Small intestine (tissue), 16 donors: ENCODE measurements at places on chromosomes 1 and 21.
A peak's percentile ranks its signal among the peaks of the same experiment; 100 is the strongest.

DNA sequence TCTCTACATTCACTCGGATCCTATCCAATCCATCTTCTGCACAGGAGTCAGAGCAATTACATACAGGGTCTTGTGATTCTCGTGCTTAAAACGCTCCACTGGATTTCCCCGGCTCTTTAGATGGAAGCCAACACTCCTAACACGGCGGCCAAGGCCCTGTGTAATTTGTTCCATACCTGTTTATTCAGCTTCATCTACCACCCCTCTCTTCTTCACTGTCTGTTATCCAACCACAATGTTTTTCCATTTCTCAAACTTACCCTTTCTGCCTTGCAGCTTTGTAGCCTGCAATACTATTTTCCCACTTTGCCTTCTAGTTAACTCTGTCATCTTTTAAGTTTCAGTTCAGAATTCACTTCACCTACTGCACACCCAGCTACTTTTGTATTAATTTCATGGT lies 249.6 kb upstream of the USP25 start:
- no peak for DNase-seq
- H3K27ac ChIP-seq: no peak overlapping the region
- no peaks in the 10 kb centered on the region for H3K27me3 ChIP-seq

GRCh38 chr1:67552336-67552759 lies 122.1 kb upstream of the SERBP1 start:
- no peak overlapping the region for H3K4me3 ChIP-seq
- peaks cover 4% of the 10 kb centered on the region for H3K4me1 ChIP-seq
- no peaks in the 10 kb centered on the region for H3K27me3 ChIP-seq
- H3K36me3 ChIP-seq: no peaks in the 10 kb centered on the region
- DNase-seq: peak; percentile 95

GRCh38 chr1:229264068-229264467 lies 6.8 kb upstream of the RAB4A start:
- H3K4me3 ChIP-seq: no peak overlapping the region
- H3K36me3 ChIP-seq: no peaks in the 10 kb centered on the region
- no peaks in the 10 kb centered on the region for H3K4me1 ChIP-seq
- H3K27ac ChIP-seq: no peak overlapping the region

DNA sequence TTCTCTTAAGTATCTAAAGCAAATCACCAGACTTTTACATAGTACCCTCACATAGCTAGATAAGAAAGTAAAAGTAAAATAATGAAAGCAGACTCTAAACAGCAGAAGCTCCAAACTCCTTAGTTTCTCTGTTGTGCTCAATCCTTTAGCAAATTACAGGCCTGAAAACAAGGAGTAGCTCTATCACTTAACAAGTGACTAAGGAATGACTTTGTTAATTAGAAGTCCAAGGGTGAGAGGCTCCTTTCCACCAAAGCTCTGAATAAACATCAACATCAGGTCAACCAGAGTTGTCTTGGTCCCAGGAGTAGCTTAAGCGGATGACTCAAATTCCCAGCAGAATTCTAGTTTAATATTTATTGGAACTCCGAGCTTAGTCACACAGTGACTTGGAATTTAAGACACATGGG lies 5.9 kb downstream of the NRIP1 start:
- H3K4me1 ChIP-seq: peaks cover 14% of the 10 kb centered on the region
- DNase-seq: peak; percentile 61
- H3K36me3 ChIP-seq: no peaks in the 10 kb centered on the region
- H3K27me3 ChIP-seq: no peaks in the 10 kb centered on the region

DNA sequence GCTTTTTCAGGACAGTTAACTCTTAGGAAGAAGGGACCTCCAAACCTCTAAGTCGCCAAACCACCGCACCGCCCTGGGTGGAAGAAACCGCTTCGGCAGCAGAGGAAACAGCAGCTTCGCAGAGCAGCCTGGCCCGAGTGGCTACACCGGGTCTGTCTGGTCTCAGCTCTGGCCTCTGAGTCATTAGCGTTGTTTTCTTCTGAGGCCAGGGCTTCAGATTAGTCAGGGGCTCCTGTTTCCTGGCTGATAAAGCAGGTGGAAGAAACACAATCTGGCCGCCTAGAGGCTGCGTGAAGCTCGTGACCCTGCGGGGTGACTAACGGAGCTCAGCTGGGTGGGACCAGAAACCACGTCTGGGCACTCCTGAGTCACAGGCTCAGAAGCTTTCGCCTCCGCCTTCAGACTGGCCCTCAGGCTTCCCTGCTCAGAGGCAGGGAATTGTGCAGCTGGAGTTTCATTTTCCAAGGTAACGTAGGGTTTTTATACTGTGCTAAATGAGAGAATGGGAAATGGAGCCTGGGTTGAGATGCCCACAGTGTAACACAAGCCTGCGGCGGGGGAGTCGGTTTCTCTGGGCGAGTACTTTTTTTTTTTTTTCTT lies 44.9 kb downstream of the CHAF1B start:
- DNase-seq: peak; percentile 86
- no peaks in the 10 kb centered on the region for H3K4me1 ChIP-seq
- H3K27me3 ChIP-seq: no peaks in the 10 kb centered on the region
- H3K4me3 ChIP-seq: no peak overlapping the region

DNA sequence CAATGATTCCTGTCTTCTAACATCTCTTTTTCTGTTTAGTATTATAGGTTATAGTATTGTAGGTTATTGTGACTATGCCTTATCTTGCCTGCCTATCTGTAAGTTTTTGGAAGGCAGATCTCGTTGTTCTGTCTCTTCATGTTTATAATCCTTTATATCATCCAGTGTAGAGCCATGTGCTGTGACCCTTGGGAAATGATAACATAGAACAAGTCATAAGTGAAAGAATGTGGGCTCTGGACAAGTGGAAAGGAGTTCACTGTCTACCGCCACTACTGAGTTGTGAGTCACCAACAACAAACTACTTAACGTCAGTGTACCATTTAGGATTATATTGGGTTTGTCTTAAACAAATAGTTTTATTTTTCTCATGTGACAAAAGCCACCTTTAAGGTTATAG lies 139.3 kb downstream of the LYPLAL1 start:
- DNase-seq: no peak
- no peaks in the 10 kb centered on the region for H3K4me1 ChIP-seq
- no peaks in the 10 kb centered on the region for H3K36me3 ChIP-seq
- no peaks in the 10 kb centered on the region for H3K27me3 ChIP-seq
- H3K4me3 ChIP-seq: no peak overlapping the region

- no peak overlapping the region for H3K4me3 ChIP-seq
- H3K36me3 ChIP-seq: peaks cover 5% of the 10 kb centered on the region
- no peaks in the 10 kb centered on the region for H3K4me1 ChIP-seq
Measured at GRCh38 chr1:64680599-64680998, 64.3 kb upstream of the RAVER2 start.

DNA sequence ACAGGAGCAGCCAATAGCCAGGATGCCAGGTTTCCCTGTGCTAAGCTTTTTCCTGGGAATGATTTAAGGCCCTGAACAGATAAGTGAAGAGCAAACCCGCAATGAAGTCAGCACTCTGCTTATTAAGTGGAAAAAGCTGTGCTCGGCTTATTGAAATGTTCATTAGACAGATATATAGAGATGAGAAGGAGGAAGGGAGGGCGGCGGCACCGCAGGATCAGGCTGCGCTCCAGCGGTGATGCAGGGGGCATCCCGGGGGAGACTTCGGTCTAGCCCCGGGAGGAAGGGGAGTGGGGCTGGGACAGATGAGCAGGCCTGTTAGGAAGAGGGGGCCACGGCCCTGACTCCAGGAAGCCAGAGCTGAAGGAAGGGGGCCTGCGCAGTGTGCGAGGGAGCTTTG lies 115.0 kb downstream of the TMEM53 start:
- no peak overlapping the region for H3K27ac ChIP-seq
- peaks cover 2% of the 10 kb centered on the region for H3K27me3 ChIP-seq
- no peaks in the 10 kb centered on the region for H3K36me3 ChIP-seq

DNA sequence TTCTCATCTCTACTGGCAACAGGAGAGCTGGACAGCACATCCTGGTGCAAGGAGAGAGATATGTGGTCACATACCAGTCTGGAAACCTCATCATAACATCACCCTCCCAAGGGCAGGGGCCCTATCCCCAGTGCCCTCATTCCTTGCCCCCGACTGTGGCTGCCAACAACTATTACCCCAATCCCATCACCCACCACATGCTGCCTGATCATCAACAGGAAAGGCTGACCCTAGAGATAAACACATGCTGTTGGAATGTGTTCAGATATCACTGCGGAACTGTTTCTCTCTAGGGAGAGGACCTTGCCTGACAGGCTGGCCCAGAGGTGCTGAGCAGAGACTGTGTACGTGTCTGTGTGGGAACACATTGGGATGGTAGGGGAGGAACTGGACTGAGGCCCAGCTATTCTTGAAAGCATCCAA lies 4.5 kb upstream of the INKA2 start:
- DNase-seq: no peak
- H3K27me3 ChIP-seq: peaks cover 24% of the 10 kb centered on the region
- H3K4me1 ChIP-seq: no peaks in the 10 kb centered on the region
- no peak overlapping the region for H3K4me3 ChIP-seq

- peak overlapping the region; percentile 59 for H3K27ac ChIP-seq
- peak overlapping the region; percentile 67 for H3K4me3 ChIP-seq
Measured at GRCh38 chr1:32241001-32241763, 5.8 kb upstream of the FAM167B start.

GRCh38 chr1:162987866-162988265 lies 81.3 kb upstream of the RGS4 start:
- no peak overlapping the region for H3K4me3 ChIP-seq
- DNase-seq: no peak

GRCh38 chr1:215277532-215277931 lies 195.0 kb downstream of the KCNK2 start:
- H3K27me3 ChIP-seq: no peaks in the 10 kb centered on the region
- no peaks in the 10 kb centered on the region for H3K4me1 ChIP-seq
- H3K36me3 ChIP-seq: no peaks in the 10 kb centered on the region
- no peak overlapping the region for H3K4me3 ChIP-seq
- no peak for DNase-seq
- H3K27ac ChIP-seq: no peak overlapping the region

DNA sequence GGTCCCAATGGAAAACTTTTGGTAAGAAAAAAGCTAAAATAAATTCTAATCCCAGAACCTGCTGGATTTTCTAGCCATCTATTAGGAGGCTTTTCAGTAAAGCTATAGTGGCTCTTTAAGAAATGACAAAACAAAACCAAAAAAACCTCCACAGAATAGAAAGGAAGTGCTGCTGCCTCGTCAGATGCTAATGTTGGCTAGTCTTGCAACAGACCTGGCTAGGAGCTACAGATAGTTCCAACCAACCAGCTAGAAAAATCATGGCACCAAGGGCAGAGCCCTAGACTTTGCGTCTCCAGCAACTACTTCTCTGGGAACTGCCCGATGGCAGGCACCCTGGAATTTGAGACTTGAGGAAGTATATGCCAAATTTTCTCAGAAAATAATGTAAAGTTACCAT lies 7.6 kb downstream of the CD101 start:
- no peak for DNase-seq
- no peaks in the 10 kb centered on the region for H3K27me3 ChIP-seq
- H3K27ac ChIP-seq: no peak overlapping the region
- H3K36me3 ChIP-seq: no peaks in the 10 kb centered on the region
- no peak overlapping the region for H3K4me3 ChIP-seq
- no peaks in the 10 kb centered on the region for H3K4me1 ChIP-seq

DNA sequence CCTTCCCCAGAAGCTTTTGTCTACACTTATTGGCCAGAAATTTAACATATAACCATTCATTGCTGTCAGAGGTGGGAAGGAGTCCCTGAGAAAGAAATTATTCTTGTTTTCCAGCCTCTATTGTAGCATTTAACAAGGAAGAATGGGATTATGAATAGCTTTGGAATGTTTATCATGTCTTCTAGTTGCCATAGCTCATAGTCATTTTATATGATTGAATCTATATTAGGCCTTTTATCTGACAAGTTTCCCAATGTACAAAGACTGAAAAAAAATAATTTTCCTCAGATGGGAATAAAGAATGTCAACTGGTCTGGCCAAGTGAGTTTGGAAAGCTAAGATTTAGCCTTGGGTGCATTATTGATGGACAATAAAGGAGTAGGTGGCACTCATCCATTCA lies 28.3 kb downstream of the PTPRC start:
- no peak for DNase-seq
- no peaks in the 10 kb centered on the region for H3K4me1 ChIP-seq
- H3K27ac ChIP-seq: no peak overlapping the region
- H3K4me3 ChIP-seq: no peak overlapping the region

DNA sequence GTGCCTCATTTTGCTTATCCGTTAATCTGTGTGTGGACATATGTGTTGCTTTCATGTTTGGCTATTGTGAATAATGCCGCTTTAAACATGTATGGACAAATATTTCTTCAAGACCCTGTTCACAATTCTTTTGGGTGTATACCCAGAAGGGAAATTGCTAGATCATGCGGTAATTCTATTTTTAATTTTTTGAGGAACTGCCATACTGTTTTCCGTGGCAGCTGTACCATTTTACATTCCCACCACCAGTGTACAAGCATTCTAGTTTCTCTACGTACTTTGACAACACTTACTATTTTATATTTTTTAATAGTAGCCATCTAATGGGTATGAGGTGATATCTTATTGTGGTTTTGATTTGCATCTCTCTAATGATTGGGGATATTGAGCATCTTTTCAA lies 7.1 kb upstream of the NID1 start:
- H3K4me3 ChIP-seq: no peak overlapping the region
- peaks cover 2% of the 10 kb centered on the region for H3K27me3 ChIP-seq
- no peaks in the 10 kb centered on the region for H3K36me3 ChIP-seq
- no peak overlapping the region for H3K27ac ChIP-seq
- H3K4me1 ChIP-seq: peaks cover 3% of the 10 kb centered on the region

GRCh38 chr1:22847249-22847648 lies 125.4 kb downstream of the LACTBL1 start:
- no peaks in the 10 kb centered on the region for H3K36me3 ChIP-seq

DNA sequence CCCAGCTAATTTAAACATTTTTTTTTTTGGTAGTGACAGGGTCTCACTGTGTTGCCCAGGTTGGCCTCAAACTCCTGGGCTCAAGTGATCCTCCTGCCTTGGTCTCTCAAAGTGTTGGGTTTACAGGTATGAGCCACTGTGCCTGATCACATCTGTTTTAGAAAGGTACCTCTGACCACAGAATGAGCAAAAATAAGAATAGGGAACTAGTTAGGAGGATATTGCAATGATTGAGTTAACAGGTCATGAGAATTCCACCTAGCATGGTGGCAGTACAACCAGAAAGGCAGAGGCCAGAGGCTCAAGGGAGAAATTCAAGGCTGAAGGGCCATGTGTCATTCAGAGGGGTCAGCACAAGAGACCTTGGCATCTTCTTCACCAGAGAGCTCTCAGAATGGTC lies 49.6 kb downstream of the ELAPOR1 start:
- DNase-seq: no peak
- H3K36me3 ChIP-seq: no peaks in the 10 kb centered on the region
- H3K4me1 ChIP-seq: peaks cover 5% of the 10 kb centered on the region
- H3K4me3 ChIP-seq: no peak overlapping the region
- no peaks in the 10 kb centered on the region for H3K27me3 ChIP-seq

- no peaks in the 10 kb centered on the region for H3K36me3 ChIP-seq
- H3K27ac ChIP-seq: no peak overlapping the region
- H3K4me3 ChIP-seq: no peak overlapping the region
Measured at GRCh38 chr1:49225464-49225863, 448.8 kb upstream of the BEND5 start.

DNA sequence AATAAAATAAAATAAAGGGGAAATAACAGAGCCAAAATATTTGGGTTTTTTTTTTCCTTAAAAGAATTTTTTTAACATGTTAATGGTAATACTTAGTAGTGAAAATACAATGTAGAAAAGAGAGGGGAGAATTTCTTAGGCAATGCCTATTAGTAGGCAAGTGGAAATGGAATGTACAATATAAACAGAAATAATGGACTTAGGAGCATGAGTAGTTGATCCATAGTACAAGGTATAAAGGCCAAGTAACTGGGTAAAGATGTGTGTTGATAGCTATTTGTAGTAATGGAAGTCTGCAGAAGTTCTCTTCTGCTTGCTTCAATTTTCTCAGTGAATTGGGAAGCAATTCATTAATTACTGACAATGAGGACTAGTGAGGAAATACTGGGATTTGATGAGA lies 34.4 kb downstream of the TESK2 start:
- peak; percentile 31 for DNase-seq
- no peaks in the 10 kb centered on the region for H3K27me3 ChIP-seq
- H3K4me3 ChIP-seq: no peak overlapping the region
- peaks cover 3% of the 10 kb centered on the region for H3K4me1 ChIP-seq
- H3K27ac ChIP-seq: no peak overlapping the region
